Stimulated activated CD4-positive, alpha-beta T cell treated with anti-CD3 and anti-CD28 coated beads, Interleukin-15, amount 100 ng/mL, for 1 hour (primary cell): ENCODE measurements at places on chromosomes 4 and X.

GRCh38 chr4:42104521-42104920 lies 47.9 kb downstream of the BEND4 start:
- no peak for DNase-seq

DNA sequence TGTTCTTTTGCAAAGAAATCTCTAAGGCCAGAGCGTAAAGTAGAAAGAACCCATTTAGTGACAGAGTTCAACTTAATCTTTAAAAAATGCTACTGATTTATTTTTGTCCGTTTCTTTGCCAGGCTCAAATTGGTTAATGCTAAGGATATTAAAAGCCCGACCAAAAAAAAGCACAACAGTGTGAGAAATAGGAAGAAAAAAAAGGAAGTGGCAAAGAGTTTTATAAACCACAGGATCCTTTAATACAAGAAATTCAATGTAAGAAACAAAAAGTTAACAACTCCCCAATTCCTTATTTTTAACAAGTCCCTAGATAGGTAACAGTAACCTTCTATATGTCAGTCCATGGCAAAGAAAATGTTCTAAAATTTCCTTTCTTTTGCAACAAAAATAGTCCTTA lies 480.4 kb downstream of the ACTRT1 start:
- no peak for DNase-seq

GRCh38 chrX:3415011-3415410 lies 68.6 kb upstream of the MXRA5 start:
- DNase-seq = no peak

DNA sequence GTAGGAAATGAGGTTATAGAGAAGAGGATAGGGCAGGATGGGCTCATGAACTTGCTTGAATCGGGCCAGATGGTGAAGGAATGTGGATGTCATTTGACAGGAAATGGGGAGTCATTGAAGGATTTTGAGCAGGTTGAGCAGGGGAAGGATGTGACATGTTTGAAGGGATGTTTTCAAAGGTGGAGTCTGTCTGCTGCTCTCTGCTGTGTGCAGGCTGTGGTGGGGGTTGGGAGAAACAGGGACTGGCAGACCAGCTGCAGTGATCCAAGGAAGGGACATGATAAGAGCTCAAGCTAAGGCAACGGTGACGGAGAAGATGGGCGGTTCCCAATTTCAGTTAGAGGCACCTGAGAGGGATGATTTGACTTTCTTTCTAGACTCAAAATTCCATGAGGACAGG lies 14.0 kb upstream of the XPNPEP2 start:
- no peak for DNase-seq

GRCh38 chr4:81084634-81085033 lies 54.1 kb downstream of the BMP3 start:
- no peak for DNase-seq

DNA sequence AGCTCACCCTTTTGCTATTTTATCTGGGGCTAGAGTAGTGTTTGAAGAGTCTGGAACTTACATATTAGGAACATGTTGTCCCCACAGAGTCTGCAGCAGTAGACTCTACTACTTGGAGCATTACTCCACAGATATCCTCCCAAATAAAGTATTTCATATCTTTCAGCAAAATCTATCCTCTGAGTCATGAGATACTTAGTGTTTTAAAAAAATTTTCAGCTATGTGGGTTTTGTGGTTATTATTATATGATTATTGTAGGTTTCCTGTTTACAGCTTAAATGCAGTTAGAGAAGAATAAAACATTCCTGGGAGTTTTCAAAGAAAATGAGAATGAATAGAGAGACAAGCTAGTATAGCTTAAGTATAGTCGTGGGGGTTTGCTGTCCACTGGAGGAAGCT lies 30.9 kb downstream of the PAGE2 start:
- no peak for DNase-seq

GRCh38 chr4:145887241-145887991 lies 51.2 kb downstream of the ZNF827 start:
- DNase-seq = no peak

DNA sequence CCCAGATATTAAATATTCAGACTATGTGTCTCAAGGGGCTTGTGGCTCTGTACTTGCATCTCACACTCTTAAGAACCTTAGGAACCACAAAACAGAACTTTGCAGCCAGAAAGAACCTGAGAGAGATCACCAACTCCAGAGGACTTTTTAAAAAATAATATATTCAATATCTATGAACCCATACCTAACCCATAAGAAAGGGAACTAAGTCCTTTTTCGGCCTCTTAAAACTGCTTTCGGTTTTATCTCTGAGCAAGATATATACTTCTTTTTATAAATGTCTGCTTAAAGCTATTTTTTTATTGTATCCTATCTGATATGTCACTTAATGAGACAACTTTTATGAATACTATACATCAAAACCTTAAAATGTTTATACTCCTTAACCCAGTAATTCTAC lies 10.9 kb downstream of the SMARCA1 start:
- DNase-seq = no peak

DNA sequence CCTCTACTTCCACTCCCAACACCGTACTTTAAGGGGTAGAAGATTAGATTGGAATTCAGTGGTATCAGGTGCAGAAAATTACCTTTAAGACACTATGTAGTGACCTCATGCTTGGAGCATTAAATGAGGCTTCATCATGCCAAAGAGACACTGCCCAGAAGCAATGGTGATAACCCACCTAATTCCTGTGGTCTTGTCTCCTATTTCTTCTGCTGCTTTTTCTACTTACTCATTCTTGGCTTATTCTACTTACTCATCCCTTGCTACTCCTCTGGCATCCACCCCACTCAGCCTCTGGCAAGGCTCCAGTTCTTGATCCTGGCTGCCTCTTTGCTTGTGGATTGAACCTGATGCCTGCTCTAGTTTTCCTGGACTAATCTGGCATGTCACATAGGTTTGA lies 62.3 kb upstream of the ADAMTS3 start:
- DNase-seq = no peak

DNA sequence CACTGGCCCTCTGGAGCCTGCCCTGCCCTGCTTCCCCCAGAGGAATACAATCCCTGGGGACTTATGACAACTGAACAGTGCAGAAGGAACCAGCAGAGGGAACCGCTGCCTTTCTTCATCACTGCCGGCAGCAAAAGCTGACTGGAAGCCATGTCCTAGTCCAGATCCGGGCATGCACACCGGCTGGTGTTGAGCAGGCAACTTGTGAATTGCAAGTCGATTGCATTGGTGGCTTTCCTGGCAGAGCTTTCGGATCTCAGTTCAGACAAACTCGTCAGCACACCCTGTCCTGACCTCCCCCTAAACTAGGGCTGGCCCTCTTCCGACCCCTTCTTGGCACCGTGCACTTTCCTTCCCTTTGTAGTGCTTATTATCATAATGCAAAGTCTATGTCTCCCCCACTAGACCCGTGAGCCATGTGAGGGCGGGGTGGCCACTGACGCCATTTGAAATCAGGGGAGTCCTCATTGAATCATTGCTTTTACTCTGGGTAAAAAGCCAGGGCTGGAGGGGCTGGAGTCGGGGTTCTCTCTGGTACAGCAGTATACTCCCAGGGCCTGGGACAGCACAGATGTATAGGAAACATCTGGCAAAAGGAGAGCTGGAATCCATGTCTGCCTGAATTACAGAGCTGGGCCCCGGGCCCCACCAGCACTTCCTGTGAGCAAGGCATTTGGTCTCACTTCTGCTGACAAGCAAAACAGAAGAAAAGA lies 1.8 kb downstream of the ARHGAP4 start:
- no peak for DNase-seq
